NCI-H1930 (cell line): ENCODE measurements at places on chromosomes 2 and 18.
A peak's percentile ranks its signal among the peaks of the same experiment; 100 is the strongest.

- no peak for DNase-seq
These were observed 48.6 kb downstream of the TMEM18 start for GRCh38 chr2:628651-629050.

DNA sequence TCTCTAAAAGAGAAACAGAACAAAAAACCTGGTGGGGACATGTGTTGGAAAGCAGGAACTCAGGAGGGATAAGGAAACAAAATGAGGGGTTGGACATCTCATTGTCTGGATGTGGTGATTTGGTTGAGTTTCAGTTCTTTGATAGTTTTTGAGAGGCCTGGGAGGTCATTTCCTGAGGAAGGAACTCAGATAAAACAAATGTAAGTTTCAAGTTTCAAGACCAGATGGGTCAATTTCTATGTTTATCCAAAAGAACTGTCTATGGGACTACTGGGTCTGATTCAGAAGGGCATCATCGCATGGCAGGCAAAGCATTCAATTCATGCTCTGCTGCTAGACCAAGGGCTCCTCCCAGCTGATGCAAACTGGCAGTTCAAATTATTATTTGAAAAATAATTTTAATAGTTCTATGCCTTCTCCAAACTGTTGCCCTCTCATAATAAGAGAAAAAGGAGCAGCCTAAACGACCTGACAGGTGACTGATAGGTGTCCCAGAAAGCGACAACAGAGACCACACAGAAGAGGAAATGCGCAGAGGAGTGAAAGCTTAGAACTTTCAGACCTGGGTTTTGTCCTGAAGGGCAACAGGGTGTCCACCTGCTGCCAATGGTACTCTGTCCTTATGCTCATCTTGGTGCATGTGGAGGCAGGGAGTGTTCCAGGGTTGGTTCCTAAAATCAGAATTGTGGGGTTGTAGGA lies 39.3 kb upstream of the SH3RF3 start:
- DNase-seq, result no peak

DNA sequence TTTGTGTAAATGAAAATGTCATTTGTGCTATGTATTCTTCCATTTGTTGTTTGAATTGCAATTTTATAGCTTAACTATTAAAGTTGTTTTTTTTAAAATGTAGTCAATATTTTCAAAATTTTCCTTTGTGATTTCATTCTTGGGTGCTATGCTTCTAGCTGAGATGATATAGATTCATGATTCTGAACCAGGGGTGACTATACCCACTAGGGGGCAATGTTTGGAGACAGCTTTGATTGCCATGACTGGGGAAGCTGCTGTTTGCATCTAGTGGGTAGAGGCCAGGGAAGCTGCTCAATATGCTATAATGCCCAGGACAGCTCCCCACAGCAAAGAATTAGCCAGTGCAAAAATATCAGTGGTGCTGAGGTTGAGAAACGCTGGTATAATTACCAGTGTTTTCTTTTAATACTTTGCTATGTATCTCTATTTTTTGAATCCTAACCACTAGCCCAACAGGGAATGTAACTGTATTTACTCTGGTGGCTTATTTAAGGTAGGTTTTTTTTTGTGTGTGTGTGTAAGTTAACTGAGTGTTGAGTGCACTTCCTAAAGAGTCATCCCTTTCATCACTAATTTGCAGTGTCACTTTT lies 99.7 kb downstream of the MEP1B start:
- DNase-seq, result peak; percentile 54

DNA sequence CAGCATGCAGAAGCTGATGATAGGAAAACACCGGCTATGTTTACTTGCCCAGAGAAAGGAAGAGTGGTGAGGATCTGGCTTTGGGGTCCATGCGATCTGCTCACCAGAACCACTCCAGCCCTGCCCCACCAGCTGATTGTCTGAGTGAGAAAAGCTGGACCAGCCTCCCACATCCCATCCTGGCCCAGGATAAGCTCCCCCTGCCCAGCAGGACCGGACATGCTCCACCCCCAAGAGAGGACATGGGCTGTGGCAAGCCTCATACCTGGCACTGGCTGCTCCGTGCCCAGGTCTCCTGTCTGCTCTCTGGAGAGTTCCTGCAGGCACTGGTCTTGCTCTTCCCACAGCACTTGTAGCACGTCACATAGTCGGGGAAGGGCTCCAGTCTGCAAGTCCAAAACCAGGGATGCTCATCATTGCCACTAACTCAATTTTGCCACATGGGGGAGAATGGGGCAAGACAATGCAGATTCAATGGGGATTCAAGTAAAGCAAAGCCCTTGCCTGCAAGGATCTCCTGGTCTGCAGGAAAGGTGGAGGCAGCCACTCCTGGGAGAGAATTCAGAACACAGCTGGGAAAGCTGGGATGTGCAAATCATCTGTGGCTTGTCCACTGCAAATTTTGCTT lies 30.0 kb downstream of the SCTR start:
- DNase-seq, result no peak

DNA sequence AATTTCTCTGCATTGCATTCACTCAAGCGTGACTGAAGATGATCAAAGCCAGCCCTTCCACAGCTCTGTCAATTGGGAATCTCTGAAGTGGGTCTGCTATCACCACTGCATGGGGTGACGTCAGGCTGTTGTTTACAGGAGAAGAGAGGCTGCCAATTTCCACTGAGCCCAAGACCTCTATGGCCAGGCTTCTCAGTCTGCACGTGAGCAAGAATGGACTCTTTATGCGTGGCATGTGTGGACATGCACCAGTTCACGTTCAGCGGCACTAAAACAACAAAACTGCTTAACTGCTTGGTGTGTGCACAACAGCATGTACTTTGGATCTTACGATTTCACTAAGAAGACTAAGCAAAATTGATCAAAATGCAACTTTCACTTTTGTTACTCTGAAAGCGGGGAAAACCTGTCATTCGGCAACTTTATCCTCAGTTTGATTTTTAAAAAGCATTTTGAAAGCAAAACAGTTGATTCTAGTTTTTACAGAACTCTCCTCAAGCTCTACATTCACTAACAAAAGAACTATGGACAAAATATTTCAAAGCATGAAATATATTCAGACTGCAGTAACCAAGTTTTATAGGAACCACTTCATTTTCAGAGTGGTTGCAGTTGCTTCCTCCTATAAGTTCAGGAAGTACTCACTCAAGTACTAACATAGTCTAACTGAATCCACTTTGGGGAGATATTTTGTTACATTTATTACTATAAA lies 77.0 kb upstream of the SERTAD2 start:
- DNase-seq, result no peak

- no peak for DNase-seq
These were observed 121.9 kb downstream of the PAX3 start for GRCh38 chr2:222176890-222177289.

DNA sequence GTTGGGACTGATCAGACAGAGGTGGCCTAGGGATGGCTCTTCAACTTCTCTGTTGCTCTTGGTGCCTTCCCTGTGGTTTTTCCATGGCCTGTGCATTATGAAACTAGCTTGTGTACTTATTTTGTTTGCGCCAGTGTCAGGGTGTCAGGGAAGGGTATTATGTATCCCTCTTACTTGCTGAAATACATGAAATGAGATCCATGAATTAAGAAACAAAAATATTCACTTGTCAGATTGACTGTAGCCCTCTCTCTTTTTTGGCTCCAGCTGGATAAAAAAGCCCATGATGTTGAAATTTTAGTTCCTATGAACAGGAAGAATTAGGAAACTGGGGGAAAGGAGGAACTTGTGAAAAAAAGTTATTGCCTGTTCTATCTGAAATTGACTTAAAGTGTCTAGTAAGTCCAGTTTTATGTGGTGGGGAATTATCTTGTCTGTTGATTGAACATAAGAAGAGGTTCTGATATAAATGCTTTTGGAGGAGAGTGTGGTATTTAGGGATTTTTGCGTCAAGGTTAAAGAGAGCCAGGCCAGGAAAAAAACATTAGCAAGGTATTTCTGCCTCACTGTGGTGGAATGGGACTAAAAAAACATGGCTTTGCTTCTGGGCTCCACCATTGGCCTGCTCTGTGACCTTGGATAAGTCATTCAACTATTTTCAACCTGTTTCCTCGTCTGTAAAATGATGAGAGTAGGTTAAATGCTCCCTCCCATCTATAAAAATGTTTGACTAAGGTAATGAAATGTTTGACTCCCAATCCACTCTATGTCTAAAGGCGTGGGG lies 12.0 kb downstream of the UGP2 start:
- no peak for DNase-seq

- no peak for DNase-seq
These were observed 17.2 kb downstream of the MFSD6 start for GRCh38 chr2:190425221-190425866.

DNA sequence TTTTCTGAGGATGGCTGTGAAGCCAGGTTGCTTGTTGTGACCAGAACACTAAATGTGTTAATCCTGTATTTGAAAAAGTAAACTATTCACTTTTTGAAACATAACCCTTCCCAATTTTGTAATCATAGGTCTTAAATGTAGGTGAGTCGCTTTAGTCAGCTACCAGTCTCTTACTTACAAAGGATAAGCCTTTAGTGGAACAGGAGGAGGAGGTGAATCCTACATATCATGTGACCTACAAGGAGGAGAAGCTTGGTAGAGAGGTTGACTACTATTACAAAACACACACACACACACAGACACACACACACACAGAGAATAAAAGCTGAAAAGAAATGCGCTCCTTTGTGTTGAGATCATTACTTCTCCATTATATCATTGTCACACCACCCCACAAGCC lies 59.9 kb upstream of the SPAG16 start:
- no peak for DNase-seq

- DNase-seq, result no peak
These were observed 206.0 kb upstream of the SPRED2 start for GRCh38 chr2:65638443-65638842.

GRCh38 chr2:230650585-230651137 lies 62.0 kb upstream of the CAB39 start:
- no peak for DNase-seq

DNA sequence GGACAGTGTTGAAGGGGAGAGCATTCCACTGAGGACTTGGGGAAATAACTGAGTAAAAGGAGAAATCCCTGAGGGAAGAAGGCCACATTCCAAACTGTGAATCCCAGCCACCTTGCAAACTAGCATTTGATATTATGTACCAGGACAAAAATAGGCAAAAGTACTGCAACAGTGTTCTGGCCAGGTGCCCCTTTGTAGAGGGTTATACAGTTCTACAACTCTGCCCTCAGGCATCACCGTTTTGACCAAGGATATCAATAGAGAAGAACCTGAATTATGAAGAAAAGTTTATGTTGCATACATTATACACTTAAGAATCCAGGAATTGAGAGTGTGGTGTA lies 20.6 kb upstream of the CAVIN2 start:
- no peak for DNase-seq

DNA sequence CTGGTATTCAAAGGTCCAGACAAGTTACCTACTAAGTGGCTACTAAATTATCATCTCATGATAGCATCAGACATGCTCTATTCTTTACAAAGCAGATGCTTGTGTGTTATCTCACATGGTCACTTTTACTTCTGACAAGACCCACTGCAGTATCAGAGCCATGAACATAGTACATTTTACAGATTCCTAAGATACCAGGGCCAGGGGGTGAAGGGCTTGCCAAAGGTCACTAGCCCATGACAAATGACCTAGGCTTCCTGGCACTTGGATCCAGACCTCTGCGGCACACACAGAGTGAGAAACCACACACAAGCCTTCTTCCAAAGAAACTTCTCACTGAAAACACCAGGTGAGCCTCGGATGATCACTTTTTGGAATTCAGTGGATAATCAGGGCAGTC lies 446.8 kb downstream of the EIPR1 start:
- no peak for DNase-seq

GRCh38 chr2:129490641-129491040 lies 488.8 kb upstream of the RAB6C start:
- DNase-seq, result no peak

- DNase-seq, result no peak
These were observed 79.8 kb downstream of the VSNL1 start for GRCh38 chr2:17620280-17620679.

DNA sequence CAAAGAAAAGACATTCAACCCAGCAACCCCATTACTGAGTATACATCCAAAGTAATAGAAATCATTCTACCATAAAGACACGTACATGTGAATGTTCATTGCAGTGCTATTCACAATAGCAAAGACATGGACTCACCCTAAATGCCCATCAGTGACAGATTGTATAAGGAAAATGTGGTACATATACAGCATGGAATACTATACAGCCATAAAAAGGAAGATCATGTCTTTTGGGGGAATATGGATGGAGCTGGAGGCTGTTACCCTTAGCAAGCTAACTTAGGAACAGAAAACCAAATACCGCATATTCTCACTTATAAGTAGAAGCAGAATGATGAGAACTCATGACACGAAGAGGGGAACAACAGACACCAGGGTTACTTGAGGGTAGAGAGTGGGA lies 145.9 kb downstream of the GULP1 start:
- no peak for DNase-seq

- DNase-seq, result no peak
These were observed 87.2 kb upstream of the STON1 start for GRCh38 chr2:48442610-48443360.

DNA sequence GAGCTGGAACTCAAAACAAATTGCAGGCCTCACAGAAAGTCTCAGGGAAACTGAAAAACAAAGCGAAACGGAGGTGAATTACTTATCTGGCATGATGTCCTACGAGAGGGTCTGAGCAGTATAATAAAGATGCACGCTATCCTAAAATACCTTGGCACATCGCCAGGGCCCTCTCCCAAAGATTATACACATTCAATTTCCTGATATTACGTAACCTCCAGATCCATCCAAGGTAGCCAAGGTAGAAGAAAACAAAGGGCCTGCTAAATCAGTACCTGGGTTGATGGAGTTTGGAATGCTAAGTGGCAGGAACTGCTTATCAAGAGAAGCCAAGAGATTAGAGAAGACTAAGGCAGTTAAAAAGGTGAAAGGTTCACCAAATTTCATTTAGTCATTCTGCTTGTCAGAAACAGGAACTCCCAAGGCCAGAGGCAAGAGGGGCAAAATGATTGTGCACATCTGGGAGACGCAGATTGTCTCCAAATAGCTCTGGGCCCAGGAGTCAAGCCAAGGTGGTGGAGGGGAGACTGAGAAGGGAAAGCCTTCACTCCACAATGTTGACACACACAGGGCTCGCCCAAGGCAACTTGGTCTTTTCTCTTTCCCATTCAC lies 236.8 kb upstream of the ATP5MC3 start:
- no peak for DNase-seq

- no peak for DNase-seq
These were observed at the start of gene CAPG for GRCh38 chr2:85409845-85410583. TSS of gene CAPG (minus strand) at chr2:85410366. CDS start at chr2:85402145, 8,221 bp downstream.
